ENCODE measurements at places on chromosomes 6 and 20. TPM values are rescaled to one million over a fixed set of nuclear protein-coding genes. Genes with fewer than 3 reads are reported as not detected.

Gene KCNK16
- not detected for total RNA-seq

Gene COX4I2
- not detected for total RNA-seq

Gene PDE10A
- 0.11 TPM for total RNA-seq

Gene TSBP1
- total RNA-seq, result not detected

Gene ULBP1
- total RNA-seq, result 6.1 TPM

Gene BLOC1S5
- 13.1 TPM for total RNA-seq

Gene POPDC3
- 45.1 TPM for total RNA-seq

Gene PNPLA1
- not detected for total RNA-seq

Gene VGLL2
- total RNA-seq, result not detected

Data from GM23248 (cell line).